ENCODE measurements at places on chromosomes 11 and 22.

DNA sequence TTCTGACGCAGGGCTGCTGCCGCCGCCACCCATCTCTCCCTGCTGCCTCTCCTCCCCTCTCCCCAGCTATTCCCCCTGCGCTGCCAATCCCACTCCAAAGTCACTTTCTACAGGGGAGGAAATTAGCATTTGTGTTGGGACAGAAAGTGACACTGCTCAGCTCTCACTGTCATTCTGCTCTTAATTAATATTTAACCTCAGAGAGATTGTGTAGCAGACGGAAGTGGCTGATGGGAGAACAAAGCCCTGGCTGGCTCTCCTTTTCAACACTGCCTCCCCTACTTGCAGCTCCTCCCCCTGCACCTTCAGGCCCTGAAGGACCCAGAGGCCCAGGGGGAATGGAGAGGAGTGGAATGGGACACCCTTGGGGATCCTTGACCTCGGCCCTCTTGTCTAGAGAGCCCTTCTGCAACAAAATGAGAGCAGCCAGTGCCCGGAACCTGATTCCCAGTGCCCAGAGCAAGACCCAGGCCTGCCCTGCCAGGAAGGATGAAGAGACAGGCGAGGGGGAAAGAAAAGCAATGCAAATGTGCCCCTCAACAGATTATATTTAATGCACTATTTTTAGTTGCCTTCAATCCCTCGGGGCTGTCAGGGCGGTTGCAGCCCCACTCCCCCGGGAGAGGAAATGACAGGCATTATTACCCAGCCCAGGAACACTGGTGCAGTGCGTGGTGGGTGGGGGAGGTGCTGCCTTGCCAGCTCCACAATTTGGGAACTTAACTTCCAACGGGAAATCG, 14.6 kb upstream of the NRGN start:
- DNase-seq: no peak

GRCh38 chr22:38171927-38172831, 9.5 kb downstream of the PLA2G6 start:
- no peak for DNase-seq

- DNase-seq: no peak
Measured at GRCh38 chr22:21029486-21030025, 2.8 kb downstream of the SLC7A4 start.

DNA sequence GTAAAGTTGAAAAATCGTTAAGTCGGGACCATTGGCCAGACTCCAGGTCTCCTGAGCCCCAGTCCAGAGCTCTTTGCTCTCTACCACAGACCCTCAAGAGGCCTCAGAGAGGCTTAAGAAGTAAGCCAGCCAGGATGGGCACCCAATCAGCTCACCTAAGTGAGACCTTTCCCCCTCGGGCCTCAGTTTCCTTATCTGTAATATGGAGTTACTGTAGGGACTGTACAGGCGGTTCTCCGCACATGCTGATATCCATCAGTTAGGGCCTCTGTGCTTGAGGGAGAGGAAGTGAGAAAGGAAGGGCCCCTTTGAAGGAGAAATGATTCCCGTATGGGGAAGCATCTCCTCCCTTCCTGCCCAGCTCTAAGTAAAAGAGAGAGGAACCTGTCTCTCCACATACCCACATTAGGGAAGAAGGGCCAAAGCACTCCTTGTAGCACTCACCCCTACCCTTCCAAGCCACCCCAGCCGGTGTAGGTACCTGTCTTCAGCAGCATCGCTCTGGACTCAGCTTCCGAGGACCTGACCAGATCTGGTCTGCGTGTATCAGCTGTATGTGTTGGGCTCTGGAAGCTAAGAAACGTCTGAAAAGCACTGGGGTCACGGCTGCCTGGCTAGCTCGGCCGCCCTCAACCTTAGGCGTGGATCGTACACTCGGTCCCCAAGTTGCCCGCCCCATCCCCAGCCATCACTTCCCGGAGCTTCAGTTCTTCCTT, 653 bp downstream of the NAGA start:
- no peak for DNase-seq

- DNase-seq: no peak
Measured at GRCh38 chr22:33991620-33992019, 71.3 kb upstream of the LARGE1 start.

DNA sequence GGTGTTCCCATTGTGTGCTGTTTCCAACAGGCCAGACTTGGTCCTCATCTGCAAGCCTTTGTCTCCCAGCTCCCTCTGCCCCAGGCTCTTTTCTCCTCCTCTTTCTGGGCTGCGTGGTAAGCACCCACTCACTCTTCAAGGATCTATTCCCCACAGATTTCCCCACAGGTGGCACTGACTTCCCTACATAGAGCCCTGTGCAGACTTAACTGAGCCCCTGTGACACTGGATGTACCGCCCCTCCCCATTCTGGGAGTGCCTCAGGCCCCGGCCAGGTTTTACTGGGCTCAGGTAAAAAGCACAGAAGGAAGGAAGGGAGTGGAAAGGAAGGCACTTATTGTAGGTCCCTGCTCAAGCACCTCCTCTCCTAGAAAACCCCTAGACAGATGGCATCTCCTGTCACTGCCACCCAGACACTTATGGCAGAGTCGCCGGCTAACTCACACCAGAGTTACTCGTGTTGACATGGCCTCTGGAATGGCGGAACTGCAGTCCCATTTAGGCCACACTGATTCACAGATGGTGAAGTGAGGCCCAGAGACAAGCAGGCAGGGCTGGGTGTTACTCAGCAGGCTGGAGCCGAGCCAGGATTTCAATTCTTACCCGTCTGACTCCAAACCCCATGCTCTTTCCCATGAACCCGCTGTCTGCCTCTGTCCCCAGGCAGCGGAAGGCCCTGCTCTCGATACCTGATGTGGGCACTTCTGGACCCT, 47.2 kb downstream of the LRRC32 start:
- no peak for DNase-seq

DNA sequence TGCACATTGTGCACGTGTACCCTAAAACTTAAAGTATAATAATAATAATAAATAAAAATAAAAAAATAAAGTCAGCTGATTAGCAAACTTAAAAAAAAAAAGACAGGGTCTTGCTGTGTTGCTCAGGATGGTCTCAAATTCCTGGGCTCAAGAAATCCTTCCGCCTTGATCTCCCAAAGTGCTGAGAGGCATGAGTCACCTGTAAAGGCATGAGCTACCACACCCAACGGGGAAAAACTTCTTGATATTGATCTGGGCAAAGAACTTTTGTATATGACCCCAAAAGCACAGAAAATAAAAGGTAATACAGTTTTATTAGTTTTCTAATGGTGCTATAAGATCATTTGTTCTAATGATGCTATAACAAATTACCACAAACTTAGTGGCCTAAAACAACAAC, 46.1 kb downstream of the ENTHD1 start:
- no peak for DNase-seq

GRCh38 chr11:15807827-15808226, 548.5 kb downstream of the SOX6 start:
- DNase-seq: no peak

DNA sequence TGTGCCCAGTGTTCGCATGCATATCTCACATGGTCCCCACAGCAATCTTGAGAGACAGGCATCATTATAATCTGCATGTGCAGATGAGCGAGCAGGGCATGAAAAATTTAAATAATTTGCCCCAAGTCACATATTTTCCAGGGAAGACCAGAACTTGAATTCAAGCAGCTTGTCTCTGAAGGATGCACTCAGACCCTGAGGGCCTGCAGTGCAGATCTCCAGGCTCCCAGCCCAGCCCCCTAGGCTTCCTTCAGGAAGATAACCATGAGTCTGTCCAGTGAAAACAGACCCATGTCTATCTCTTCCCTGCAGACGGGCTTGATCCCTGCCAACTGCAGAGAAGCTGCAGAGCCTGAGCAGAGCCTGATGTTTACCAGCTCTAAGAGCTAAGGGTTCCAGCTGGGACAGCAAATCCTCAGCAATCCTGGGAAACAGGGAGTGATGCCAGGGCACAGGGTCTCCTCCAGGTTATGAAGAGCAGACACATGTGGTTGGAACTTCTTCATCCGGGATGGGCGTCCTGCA, 55.1 kb downstream of the NAV2 start:
- no peak for DNase-seq

DNA sequence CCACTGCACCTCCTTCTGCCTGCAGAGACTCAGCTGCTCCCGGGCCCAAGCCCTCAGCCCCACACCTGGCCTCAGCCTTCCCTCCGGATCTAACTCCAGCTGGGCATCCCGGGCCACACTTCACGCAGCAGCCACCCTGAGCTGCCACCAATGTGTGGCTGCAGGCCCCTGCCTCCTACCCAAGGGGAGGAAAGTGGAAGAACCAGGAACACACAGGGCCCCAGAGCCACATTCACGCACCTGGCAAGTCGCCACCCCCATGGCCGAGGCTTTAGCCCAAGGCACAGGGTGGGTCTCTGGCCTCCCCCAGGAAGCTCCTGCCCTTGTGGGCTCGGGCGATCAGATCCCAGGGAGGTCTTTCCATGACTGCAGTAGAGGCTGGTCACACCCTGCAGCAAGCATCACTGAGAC, 345.6 kb downstream of the CTTN start:
- no peak for DNase-seq

GRCh38 chr11:103326070-103326794, 217.0 kb downstream of the DYNC2H1 start:
- peak; percentile 63 for DNase-seq

GRCh38 chr22:45185718-45186514, 22.2 kb downstream of the NUP50 start:
- DNase-seq: no peak

DNA sequence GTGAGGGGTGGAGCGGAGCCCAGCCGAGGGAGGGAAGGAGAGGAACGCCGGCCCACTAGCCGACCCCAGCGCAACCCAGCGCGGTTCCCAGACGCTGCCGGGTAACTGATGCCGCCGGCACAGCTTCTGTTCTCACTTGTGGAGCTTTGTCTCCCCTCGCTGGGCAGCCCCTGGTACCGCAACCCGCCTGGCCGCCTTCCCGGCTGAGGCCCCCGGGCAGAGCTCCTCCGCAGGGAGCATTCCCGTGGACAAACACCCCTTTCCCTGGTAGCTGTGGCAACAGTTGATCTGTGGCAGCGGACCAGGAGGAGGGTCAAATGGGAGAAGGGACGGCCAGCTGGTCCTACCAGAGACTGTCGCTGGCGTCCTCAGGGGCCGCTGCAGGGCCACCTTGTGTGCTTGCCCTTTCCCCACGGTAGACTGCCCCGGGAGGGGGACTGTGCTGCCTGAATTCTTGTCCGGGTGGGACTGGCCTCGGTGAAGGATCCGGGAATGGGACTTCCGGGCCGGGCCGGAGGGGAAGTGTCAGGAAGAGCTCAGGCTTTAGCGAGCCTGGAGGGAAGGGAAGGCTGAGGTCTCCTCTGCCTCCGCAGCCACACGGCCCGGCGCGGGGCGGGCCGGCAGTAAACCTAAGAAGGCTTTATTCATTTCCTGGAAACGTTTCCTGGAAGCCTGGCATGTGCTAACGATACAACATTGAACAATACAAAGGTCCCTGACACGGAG, 468.0 kb downstream of the OPCML start:
- DNase-seq: peak; percentile 84

GRCh38 chr11:44774108-44774507, 47.3 kb downstream of the TSPAN18 start:
- DNase-seq: no peak

DNA sequence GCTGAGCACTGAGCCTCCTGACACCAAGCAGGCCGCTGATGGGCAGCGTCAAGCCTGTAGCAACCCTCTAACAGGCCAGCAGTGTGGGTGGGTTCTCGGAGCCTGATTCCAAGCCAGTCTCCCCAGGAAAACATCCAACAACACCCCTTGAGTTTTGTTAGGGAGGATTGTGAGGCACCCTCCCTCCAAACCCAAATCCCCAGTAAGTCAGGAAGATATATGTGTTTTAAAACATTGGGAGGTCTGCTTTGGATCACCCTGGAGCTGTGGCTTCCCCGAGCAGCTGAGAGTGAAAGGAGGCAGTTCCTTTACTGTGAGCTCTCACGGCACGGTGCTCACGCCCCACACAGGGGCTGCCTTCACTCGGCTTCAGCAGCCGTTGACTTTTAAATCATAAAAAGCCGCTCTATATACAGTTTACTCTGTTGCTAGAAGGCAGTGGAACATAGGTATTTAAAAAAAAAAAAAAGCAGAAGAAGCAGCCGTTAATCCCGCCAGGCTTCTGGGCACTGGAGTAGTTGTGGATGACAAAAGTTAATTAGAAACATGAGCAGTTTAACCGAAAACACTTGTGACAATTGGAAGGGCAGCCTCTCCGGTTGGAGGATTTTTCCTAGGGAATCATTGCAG, 218.6 kb downstream of the NAV2 start:
- DNase-seq: peak; percentile 48

DNA sequence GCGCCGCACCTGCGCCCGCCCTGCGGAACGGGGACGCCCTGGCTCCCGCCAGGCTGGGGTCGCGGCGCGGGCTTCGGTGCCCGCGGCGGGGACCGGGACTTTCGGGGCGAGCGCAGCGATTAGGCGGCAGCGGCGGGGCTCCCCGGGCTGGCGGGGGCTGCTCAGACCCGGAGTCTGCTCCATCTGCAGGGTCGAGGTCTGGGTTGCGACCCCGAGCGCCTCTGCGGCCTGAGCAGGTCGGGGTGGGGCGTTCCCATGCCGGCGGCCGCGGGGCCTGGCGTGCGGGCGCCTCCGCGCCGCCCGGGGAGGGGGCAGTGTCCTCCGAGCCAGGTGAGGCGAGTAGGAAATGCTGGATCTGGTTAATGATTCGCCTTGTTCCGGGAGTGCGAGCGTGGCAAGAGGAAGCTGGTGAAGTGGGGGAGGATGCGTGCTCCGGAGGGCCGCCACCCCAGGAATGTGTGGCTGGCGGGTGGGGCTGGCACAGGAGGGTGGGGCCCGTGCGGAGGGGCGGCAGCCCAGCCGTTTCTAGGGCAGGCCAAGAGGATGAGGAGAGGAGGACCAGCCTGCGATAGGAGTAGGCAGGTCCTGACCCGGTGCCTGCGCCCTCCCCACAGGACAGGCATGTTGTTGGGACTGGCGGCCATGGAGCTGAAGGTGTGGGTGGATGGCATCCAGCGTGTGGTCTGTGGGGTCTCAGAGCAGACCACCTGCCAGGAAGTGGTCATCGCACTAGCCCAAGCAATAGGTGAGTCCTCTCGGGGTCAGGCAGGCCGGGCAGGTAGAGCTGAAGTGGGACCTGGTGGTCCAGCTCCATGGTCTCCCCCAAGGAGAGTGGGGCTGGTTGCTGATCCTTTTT, 606 bp downstream of the RASSF7 start:
- no peak for DNase-seq

GRCh38 chr11:14577292-14577691, 57.1 kb upstream of the PSMA1 start:
- no peak for DNase-seq

DNA sequence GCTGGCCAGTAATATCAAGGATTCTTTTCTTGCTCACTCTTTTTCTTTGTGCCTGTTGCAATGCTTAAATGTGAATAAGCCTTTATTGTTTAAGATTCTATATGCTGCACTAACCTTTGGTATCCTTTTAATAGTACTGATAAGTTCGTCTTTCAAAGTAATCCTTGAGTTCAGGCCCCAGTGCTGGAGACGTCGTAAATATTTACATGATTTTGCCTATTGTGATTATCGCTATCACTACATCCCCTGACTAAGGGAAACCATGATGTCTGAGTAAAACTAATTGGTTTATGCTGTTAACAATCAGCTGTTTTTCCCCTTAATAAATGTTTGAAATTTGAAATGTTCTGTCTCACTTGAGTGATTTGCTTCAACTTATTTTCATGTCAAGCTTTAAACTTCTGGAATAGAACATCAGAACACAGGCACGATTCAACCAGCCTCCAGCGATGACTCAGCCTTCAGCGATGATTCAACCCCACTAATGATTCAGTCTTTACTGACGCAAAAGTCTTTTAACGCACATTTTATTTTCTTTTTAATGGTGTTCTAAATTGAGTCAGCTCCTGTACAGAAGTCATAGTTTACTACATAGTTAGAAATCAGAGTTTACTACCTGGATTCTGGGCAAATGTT, 3.9 kb downstream of the HTATIP2 start:
- DNase-seq: peak; percentile 91

Measured in hepatic stellate cell (primary cell).